ENCODE measurements at places on chromosomes 13 and 19. TPM values are rescaled to one million over a fixed set of nuclear protein-coding genes. Genes with fewer than 3 reads are reported as not detected.

- DNase-seq, result peak; percentile 58
- H3K36me3 ChIP-seq, result peaks cover 26% of the 10 kb centered on the region
- peaks cover 3% of the 10 kb centered on the region for H3K4me1 ChIP-seq
- peak overlapping the region; percentile 85 for H3K27ac ChIP-seq
Measured at GRCh38 chr19:18541992-18542940, 1.1 kb downstream of the FKBP8 start.

The WASF3 gene
- 30.1 TPM for polyA plus RNA-seq

The ZNF264 gene
- 2.9 TPM for polyA plus RNA-seq

DNA sequence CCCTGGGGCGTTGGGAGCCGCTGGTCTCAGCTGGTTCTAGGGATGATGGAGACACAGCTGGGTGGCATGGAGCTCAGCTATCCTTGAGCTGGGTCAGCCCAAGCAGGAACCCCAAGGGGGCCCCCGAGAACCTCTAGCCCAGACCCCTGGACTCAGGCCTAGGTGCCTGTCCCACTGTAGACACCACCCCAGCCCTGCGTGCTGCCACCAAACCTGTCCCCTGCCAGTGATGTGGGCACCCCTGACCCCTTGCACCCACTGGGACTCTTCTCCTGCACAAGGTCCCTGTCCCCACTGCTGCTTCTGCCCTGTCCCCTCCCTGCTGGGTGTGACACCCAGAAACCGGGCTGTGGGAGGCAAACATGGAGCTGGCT is 26.8 kb downstream of the CEBPA start:
- H3K27me3 ChIP-seq, result no peaks in the 10 kb centered on the region
- no peak for DNase-seq
- H3K27ac ChIP-seq, result no peak overlapping the region
- no peak overlapping the region for H3K4me3 ChIP-seq
- H3K4me1 ChIP-seq, result peaks cover 7% of the 10 kb centered on the region

- no peaks in the 10 kb centered on the region for H3K36me3 ChIP-seq
- H3K4me3 ChIP-seq, result no peak overlapping the region
- DNase-seq, result no peak
Measured at GRCh38 chr19:23971598-23971997, 56.9 kb downstream of the ZNF726 start.

DNA sequence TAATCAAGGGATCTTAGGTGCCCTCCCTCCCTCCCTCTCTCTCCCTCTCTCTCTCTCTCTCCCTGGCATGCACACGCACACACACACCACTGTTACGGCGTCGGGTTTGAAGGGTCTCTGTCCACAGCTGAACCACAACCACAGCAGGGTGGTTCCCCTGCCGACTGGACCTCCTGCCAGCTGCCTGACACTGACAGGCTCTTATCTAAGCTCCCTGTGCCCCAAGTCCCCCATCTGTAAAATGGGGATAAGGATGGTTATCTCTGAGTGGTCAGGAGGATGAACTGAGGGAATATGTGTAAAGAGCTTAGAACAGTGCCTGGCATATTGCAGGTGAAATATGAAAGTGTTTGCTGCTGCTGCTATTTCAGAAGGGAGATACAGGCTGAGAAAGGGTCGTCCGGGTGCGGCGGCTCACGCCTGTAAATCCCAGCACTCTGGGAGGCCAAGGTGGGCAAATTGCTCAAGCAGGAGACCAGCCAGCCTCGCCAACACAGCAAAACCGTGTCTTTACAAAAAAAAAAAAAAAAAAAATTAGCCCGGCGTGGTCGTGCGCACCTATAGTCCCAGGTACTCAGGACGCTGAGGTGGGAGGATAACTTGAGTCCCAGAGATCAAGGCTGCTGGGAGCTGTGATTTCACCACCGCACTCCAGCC is 852 bp upstream of the SHISA7 start:
- H3K27me3 ChIP-seq, result peaks cover 100% of the 10 kb centered on the region
- no peak overlapping the region for H3K4me3 ChIP-seq
- DNase-seq, result no peak
- H3K4me1 ChIP-seq, result no peaks in the 10 kb centered on the region
- no peaks in the 10 kb centered on the region for H3K36me3 ChIP-seq

- no peak overlapping the region for H3K4me3 ChIP-seq
- H3K27ac ChIP-seq, result no peak overlapping the region
- H3K27me3 ChIP-seq, result no peaks in the 10 kb centered on the region
Measured at GRCh38 chr19:19548915-19549759, 11.1 kb downstream of the CILP2 start.

DNA sequence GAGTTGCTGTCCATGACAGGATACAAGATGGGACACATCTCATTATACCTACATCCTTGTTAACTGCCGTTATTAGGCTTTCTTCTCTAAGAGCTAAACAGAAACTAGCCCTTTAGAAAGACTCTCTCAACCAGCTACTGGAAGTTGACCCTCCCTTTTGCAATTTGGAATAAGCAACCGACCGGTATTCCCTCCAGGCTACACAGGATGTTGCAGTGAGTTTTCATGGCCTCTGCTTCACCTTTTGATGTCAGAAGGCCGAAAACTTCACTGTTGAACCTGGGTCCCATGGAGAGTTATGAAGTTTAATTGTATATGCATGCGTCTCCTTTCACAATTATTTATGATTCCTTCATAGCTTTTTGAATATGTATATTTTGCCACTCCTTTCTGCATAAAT is 1042.5 kb upstream of the SPRY2 start:
- H3K4me1 ChIP-seq, result no peaks in the 10 kb centered on the region
- no peak for DNase-seq
- H3K36me3 ChIP-seq, result no peaks in the 10 kb centered on the region
- no peak overlapping the region for H3K27ac ChIP-seq

Data from cardiac muscle cell (in vitro differentiated cells and primary cell).